Substantia nigra (tissue), 51 donors: ENCODE measurements at places on chromosomes 7 and 10.

GRCh38 chr10:130709415-130709814 lies 573.2 kb downstream of the GLRX3 start:
- no peak for DNase-seq

DNA sequence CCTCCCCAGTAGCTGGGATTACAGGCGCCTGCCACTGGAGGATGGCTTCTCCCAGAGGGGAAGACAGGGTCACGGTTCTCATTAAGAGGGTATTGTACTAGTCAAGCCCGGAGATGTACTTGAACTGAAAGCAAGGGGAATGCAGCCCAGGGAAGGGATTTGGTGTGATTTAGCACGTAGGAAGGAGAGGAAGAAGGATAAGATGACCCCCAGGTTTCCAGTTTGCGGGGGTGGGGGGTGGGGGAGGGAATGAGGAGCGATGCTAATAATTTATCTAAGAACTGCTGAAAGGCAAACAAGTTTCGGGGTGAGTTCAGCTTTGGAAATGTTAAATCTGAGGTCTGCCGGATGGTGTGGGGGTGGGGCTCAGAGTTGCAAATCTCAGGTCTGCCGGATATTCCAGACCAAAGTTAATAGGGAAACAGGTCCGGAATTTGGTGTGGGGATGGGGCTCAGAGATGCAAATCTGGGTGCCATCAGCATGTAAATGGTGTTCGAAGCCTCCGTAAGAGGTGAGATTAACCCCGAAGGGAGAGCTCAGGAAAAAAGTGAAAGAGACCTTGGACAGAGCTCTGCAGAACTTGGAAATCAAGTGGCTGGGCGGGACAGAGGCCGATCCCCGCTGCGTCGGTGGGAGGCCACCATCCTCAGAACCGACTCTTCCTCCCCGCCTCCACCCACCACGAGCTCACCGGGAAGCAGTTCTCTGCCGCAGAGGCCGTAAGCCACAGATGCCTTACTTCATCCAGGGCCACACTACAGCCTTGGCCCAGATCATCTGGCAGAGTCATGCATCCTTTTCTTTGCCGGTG lies 1.6 kb upstream of the SEPHS1 start:
- DNase-seq: peak; percentile 29

GRCh38 chr10:129695671-129696070 lies 228.6 kb downstream of the MGMT start:
- DNase-seq: no peak

GRCh38 chr7:38855867-38856266 lies 53.1 kb downstream of the VPS41 start:
- no peak for DNase-seq

GRCh38 chr7:38025815-38026214 lies 105.4 kb downstream of the EPDR1 start:
- DNase-seq: no peak

- DNase-seq: no peak
Measured at GRCh38 chr10:117145019-117145418, 6.9 kb upstream of the VAX1 start.

DNA sequence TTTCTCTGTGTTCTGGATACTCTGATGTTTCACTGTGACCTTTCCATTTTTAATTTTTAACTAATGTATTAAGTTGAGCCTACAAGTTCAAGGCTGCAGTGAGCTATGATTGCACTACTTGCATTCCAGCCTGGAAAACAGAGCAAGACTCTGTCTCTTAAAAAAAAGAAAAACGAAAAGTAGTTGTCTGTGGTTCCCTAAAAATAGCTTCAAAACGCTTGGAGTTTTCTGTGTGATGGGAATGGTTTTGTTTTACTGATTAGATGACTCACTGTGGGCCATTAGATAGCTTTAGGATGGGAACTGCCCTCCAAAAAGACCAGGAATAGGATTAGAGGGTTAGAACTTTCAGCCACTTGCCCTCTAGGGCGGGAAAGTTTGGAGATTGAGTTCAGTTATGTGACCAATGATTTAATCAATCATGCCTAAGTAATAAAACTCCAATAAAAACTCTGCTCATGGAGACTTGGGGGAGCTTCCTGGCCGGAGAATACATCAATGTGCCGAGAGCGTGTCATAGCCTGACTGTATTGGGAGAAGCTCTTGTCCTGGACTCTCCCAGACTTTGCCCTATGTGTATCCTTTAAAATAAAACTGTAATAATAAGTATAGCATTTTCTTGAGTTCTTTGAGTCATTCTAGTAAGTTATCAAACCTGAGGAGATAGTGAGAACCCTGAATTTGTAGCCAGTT lies 147.1 kb downstream of the LYZL1 start:
- no peak for DNase-seq

DNA sequence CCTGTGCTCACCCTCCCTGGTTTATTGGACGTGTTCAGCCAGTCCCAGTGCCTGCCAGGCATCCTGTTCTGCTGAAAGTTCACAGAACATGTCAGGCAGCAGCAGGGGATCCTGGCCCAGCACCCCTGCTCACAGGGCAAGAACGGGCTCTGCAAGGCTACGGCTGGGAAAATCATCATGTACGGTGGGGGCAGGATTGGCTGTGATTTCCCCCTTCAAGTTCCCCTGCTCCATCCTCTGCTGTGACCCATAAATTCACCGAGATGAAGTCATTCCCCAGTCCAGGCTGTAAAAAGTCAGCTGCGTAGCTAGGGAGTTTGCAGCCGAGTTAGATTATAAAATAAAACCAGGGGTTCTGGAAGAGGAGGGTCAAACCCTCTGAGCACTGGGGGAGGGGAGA lies 484.1 kb upstream of the ZMIZ1 start:
- DNase-seq: no peak

DNA sequence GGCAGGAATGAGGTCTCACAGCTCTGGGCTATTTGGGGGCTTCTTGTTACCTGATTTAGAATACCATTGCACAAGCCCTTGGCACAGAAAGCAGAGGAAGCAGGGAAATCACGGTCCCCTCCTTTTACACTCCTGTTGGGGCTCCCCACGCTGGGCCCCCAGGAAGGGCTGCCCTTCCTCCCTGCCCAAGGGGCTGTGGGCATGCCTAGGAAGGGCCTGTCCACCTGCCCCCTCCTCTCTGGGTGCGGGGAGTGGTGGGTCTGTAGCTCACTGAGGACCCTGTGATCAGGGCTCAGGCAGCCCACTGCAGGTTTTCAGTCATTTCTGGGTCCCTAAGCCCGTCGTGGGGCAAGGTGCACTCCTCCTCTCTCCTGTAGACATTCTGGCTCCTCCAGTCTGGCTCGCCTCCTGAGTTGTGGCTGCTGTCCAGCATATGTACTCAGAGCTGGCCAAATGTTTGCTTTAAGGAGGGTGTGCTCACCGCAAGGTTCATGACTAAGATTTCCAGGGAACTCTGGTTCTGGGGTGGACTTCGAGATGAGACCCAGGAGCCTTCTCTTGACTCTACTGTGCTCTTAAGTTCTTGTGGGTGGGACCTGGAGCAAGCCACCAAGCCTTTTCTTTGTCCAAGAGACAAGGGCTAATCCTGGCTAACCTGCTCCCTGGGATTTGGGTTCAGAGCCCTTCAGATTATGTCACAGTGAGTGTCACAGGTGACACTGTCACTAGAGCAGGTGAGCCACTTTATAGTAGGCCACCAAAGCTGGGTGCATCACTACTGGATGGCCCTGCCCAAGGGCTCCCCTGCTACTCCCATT lies 56.0 kb downstream of the TACR2 start:
- DNase-seq: no peak

- DNase-seq: no peak
Measured at GRCh38 chr10:108789336-108789735, 1134.0 kb downstream of the XPNPEP1 start.

DNA sequence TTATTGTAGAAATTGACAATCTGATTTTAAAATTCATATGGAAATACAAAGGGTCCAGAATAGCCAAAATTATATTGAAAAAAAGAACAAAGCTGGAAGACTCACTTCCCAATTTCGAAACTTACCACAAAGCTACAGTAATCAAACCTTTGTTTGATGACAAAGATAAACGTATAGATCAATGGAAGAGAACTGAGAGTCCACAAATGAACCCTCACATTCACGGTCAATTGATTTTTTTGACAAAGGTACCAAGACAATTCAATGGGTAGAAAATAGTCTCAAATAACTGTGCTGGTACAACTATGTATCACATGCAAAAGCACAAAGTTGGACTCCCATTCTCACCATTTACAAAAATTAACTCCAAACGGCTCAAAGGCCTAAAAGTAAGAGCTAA lies 8.7 kb downstream of the KPNA7 start:
- DNase-seq: no peak

GRCh38 chr7:107641676-107642075 lies 19.0 kb upstream of the SLC26A4 start:
- no peak for DNase-seq

DNA sequence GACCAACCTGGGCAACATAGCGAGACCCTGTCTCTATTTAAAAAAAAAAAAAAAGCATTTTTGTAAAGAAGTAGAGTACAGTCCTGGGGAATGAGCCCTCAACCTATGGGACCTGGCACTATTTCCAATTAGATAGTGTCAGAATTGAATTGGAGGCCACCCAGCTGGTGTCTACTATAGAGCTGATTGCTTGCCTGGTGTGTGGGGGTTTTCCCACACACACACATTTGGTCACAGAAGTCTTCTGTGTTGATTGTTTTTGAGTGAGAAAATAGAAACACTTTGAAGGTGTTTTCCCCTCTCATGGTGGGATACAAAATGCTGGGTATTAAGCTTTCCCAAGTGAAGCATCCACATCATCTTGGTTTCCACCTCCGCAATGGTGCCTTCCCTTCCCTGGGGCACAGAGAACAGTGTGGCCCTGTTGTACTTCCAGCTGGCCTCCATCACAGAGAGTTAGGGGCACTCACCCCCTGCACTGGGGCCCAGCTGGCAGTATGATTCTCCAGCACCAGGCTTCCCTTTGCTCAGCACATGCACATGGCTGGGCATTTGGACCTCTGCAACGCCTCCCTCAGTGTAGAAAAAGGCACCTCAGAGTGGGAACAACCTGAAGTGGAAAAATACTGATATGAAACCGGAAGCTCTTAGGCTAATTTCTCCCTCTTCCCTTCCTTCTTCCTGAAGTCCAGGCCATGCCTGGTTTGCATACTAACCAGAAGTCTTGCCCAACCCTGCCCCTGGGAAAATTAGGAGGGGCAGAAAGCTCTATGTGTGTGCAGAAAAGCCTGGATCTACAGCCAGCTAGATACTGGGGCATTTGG lies 10.7 kb upstream of the NFKB2 start:
- no peak for DNase-seq

DNA sequence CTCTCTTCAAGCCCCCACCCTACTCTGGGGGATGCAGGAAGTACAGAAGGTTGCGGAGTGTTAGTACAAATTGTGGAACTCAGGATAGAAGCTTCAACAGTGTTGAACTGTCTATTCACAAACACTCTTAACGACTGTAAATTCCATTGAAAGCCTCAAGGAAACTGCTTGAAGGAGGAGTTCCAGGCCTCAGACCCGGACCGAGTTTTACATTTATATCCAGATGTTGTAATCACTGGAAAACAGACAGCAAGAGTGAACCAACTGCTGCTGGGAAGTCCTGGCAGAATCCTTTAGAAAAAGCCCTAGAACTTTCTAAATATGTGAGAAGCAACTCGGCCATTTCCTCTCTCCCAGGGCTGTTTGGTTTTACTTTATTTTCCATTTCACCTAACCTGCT lies 84.1 kb upstream of the LRRC18 start:
- no peak for DNase-seq

DNA sequence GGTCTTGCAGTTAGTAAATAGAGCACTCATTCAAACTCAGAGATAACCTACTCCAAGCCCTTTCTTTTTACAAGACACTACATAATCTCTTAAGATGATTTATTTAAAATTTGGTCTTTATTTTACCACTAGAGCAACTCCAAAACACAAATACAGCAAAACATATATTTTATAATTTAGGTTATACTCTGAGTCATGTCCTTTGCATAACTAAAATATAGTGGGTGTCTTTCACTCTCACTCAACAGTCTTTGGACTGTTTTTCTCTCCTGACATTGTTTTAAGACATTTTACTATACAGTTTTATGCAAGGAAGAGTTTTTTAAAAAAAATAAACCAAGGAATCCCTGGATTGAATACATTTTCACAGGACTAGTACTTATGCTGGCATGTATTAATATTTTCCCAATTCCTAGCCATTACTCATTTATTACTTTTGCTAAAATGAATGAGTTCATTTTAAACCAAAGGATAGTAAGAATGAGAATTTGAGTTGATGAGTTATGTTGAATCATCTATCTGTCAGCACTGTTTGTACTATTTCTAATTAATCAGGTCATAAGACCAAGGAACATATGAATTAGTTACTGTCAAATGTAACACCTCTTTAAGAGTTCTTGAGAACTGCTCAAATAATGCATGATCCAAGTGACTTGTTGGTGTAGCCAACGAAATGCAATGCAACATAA lies 303.1 kb upstream of the FZD1 start:
- DNase-seq: no peak

GRCh38 chr7:45715471-45716352 lies 141.5 kb downstream of the ADCY1 start:
- no peak for DNase-seq

DNA sequence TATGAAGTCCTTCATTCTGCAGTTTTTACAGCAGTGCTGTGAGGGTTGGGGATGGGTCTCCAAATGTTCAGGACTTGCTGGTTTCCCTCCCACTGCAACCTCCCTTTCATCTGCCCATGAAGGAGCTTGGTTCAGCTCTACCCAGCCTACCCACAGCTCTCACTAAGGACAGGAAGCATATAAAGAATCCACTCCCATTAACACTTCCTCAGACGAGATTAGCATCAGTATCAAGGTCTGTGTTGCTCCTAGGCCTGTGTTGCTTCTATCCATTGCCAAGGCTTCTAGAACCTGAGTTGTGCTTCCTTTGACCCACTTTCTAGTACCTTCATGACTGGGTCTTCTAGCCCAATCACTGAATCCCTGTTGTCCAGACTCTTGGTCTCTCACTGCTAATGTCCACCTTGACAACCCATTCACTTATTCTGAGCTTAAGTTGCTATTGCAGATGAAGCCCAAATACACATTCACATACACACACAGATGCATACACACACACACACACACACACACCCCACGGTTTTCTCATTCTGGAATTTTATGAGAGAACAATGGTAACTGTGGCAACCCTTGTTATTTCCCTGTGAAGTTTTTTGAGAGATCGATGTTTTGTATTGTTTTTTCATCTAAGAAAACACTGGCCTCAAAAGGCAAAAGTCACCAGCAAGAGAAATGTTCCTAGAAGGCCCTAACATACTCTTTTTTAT lies 248.1 kb downstream of the MTERF1 start:
- DNase-seq: no peak

GRCh38 chr7:76292213-76292573 lies 10.3 kb upstream of the HSPB1 start:
- DNase-seq: no peak

- DNase-seq: no peak
Measured at GRCh38 chr7:150737265-150738055, at the start of gene GIMAP5. Gene GIMAP5 (plus strand): TSS chr7:150737418. CDS start chr7:150740885, 3,467 bp downstream.
